ENCODE measurements at places on chromosomes 2 and 18. TPM values are rescaled to one million over a fixed set of nuclear protein-coding genes. Genes with fewer than 3 reads are reported as not detected.

The TSPYL6 gene
- total RNA-seq, result not detected

The LGALSL gene
- total RNA-seq, result 4.4 TPM

The ANKRD30BL gene
- 0.14 TPM for total RNA-seq

The PDK1 gene
- total RNA-seq, result 8.9 TPM

The DLX1 gene
- total RNA-seq, result not detected

The PTCD3 gene
- total RNA-seq, result 55.1 TPM

The SULT1C4 gene
- total RNA-seq, result not detected

The CREG2 gene
- 1.3 TPM for total RNA-seq
